Stimulated activated CD8-positive, alpha-beta memory T cell treated with anti-CD3 and anti-CD28 coated beads, Interleukin-12 subunit alpha, Interleukin-12 subunit beta, amount 100 ng/mL, for 4 hours (primary cell): ENCODE measurements at places on chromosomes 5 and 9.

GRCh38 chr9:110447476-110447875 lies 109.8 kb upstream of the TXNDC8 start:
- DNase-seq = no peak

GRCh38 chr5:116438979-116439554 lies 135.6 kb downstream of the SEMA6A start:
- DNase-seq = no peak

DNA sequence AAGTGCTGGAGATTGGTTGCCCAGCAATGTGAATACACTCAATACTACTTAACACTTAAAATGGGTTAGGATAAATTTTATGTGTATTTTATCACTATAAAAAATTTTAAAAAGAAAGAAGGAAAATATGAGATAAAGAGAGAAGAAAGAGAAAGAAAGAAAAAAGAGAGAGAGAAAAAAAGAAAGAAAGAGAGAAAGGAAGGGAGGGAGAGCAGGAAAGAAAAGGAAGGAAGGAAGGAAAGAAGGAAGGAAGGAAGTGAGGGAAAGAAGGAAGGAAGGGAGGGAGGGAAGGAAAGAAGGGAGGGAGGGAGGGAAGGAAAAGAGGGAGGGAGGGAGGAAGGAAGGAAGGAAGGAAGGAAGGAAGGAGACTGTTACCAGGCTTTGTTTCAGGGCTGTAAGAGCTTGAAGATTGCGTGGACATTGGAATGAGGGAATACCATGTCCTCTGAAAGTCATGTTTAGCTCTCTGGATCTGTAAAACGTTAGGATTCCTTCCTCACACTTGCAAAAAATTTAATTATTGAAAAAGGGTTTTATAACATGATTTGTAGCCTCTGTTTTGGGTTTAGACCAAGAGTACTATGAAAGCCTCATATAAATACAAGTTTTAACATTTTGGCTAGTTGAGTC lies 152.3 kb upstream of the DAP start:
- no peak for DNase-seq

DNA sequence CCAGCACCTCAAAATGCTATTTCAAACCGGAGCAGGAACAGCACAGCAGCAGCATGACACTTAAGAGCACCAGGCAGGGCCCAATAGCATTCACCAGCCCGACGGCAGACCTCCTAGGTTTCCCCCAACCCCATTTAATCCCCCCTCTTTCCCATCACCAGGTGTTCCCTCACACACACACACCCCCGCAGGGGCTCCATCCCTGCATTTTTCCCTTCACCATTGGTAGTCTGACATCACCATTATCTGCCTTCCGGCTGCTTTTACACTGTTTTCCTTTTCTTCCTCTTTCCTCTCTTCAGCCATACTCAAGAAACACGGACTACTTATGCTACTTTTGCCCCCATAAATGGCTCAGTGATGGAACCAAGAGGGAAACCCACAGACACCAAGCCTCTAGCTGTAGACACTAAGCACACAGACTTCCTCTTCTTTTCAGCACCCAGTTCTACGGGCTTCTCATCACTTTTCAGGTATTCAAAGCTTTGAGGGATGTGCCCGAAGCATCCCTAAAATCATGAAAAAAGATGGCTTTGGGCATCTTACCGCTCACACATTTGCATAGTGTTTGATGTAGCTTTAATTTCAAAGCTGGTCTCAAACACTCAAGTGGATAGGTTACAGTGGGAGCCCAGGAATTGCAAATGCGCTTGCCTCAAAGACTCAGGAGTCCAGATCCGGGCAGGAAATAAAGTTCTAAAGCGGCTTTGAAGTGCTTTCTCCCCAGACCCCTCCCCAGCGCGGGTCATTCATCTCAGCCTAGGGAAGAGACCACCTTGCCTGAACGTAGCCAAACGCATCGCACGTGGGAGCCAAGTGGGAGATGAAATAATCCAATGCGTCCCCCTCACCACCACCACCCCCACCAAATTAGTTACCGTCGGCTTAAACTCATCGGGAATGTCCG lies 141.5 kb downstream of the TSSK1B start:
- DNase-seq = no peak

DNA sequence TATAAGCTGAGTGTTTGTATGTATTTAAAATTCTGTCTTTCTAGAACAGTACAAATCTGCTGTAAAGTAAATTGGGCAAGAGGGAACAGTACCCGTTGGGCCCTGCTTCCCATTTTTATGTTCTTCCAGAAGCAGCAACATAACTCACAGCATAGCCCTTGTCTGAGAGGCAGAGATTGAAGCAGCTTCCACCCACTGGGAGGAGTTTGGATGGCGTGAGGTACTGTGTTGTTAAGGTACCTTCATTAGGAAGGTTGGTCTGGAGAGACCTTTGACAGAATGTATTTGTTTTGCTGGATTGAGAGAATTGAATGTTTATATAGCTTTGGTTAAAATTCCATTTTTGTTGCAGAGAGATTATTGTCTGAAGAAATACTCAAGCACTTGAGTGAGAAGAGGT lies 24.8 kb downstream of the RAI14 start:
- DNase-seq = no peak

DNA sequence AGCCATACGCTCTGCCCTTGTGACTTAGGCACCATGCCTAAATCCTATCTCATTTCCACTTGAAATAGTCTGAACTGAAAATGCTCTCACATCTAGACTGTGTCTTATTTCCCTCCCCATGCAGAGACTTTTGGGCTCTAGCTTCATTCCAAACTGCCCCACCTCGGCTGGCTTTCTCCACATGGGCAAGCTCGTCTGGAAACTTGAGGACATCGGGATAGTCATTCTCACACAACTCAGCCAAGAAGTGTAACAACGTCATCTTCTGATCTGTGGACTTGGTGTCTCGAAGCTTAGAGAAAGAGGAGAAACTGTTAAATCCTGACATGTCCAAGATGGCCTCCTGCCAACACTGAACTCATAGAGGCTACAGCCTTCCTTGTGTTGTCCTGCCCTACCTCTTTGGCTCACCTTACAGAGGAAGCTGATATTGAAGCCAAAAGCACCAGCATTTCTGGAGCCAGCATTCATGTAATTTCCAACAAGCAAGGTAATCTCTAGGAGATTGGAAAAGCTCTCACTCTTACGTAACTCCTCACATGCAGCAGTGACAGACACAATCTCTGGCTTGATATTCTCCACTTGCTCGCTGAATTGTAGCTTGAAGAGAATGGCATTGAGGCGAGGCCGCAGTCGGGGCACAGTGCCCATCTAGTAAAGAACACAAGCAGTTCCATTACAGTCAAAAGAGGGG lies 39.6 kb downstream of the PCDHGC5 start:
- no peak for DNase-seq

- DNase-seq = no peak
These were observed at the start of gene DAPK1 for GRCh38 chr9:87497604-87498045. TSS of gene DAPK1 (plus strand) at chr9:87497867. CDS start at chr9:87499078, 1,211 bp downstream.

DNA sequence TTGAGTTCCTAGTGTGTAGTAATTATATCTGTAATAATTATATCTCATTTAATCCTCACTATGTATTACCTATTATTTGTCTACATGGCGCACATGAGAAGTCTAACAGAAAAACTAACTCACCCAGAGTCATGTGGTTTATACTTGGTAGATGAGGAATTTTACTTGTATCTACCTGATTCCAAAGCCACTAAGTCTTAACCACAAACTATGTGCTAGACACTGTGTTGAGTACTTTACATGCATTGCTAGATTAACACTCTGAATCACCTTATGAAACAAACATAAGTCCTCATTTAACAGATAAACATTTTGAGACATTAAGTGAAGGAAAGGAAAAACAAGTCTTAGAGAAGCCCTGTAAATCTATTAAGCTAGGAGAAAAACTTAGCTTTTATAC lies 404.8 kb downstream of the TLR4 start:
- no peak for DNase-seq

- no peak for DNase-seq
These were observed 51.2 kb downstream of the IPPK start for GRCh38 chr9:92618633-92619225.
